Inflammatory macrophage (primary cell): ENCODE measurements at places on chromosomes 1 and 21.

DNA sequence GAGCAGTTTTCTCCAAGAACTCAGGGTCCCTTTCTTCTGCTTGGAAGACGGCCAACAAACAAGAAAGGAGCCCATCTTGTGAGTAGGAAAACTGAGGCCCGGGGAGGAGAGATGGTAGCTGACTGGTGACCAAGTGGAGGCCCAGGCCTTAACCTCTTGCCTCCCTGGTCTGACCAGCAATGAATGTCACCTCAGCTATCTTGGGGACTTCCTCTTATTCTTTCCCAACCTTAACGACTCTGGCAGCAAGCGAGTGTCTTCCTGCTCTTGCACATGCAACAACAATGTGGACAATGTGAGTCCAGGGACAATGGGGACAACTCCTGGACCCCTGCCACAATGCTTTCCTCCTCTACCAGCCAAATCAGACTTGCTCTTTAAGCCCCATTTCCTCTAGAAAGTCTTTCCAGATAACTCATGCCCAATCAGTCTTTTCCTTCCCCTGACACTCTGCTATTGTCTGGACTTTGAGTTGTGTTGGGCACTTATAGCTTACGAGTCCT, 12.6 kb downstream of the HSPG2 start:
- DNase-seq, result peak; percentile 67

GRCh38 chr1:118184739-118185083, 317 bp downstream of the SPAG17 start:
- DNase-seq, result no peak

- no peak for DNase-seq
These were observed 13.6 kb upstream of the LYPLAL1 start for GRCh38 chr1:219159946-219160645.

- no peak for DNase-seq
These were observed 71.6 kb downstream of the RD3 start for GRCh38 chr1:211420389-211420788.

DNA sequence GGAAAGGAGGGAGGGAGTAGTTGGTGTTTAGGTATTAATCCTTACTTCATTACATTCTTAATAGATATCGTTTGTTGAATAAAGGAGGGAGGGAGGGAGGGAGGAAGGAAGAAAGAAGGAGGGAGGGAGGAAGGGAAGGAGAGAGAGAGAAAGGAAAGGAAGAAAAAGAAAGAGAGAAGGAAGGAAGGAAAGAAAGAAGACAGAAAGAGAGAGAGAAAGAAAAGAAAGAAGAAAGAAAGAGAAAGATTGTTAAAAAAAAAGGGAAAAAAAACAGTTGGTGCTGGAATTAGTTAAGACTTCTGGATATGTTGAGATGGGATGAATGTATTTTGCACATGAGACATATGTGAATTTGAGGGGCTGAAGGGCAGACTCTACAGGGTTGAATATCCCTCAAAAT, 44.1 kb upstream of the ZSWIM5 start:
- no peak for DNase-seq

DNA sequence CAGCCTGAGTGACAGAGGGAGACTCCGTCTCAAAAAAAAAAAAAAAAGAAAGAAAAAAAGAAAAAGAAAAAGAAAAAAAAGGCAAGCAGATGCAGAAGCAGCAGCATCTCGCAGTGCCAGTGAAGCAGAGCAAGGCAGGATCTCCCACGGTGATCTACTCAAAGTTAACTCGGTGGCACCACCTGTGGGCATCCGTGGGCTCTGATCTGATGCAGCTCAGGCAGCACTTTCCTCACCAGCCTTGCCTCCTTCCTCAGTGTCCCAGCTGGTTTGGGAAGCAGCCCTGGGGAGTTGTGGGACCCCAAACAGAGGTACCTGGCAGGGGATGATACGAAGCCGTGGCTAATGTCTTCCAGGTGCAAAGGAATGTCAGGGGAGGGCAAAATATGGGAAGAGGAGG, 104.3 kb upstream of the KRTAP19-8 start:
- DNase-seq, result no peak

DNA sequence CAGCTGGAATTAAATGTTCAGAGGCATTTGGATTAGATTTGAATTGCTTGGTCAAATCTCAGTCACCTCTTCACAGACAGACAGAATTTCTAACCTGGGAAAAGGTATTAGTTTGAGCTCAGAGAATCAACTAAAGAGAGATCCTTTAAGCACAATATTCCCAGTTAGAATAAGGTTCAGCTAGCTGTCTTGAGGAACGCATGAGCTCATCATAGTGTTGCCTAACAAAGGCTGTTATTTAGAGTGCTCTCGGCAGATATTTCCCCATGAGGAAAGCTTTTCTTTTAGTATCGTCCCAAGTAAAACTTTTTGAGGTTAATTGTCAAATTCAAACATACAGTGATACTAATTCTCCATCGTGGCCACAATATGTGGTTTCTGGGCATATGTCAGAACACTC, 269.9 kb downstream of the HLX start:
- DNase-seq, result peak; percentile 69

DNA sequence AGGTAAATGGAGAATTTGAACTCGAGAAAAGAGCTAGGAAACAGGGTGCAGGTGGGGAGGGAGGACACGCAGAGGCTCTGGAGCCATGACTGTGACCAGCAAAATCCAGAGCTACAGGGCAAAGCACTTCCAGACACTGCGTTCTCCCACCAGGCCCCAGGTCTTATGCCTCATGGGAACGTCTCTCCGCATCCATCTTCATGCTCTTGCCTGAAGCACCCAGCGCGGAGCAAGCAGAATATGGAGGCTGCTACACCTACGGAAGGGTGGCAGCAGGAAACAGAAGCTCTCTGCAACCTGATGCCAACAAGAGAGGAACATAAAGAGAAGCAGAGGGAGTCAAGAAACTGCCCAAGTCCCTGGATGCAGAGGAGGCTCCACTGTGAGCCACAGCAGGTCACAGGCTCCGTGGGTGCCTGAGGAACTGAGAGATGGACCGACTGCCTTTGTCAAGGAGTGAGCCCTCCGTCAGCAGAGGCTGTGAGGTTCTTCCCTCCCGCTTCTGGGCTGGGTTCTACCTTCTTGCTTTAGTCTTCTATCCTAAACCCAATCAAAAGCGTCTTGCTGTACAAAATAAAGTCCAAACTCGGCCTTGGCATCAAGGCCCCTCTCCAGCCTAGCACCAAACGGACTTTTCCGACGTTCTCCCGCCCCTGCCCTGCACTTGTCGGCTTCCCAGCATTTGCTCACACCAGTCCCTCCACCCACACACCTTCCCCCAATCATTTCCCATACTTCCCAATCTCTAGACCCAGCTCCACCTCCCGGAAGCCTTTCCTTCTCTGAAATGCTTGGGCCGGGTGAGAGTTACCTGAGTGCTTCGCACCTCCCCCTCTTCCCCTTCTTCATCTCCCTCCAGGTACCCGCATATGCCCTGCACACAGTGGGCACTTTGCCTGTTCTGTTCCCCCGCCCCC, 930 bp downstream of the DHCR24 start:
- peak; percentile 48 for DNase-seq

DNA sequence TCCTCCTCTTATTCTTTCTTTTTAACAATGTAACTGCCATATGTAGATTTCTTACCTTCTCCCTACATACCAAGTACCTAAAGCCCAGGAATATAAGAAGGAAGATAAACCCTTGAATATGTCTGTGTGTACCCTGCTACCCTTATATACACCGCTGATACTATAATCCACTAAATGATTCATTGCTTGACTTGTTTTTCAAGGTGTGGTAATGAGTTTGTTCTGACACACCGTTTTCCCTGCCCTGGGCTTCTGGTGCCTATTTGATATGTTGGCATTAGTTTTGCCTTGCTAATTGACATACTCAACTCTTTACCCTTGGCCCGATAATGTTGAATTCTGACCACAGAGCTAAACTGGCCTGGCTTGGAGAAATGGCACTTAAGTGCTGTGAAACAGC, 64.3 kb downstream of the IL23R start:
- no peak for DNase-seq

DNA sequence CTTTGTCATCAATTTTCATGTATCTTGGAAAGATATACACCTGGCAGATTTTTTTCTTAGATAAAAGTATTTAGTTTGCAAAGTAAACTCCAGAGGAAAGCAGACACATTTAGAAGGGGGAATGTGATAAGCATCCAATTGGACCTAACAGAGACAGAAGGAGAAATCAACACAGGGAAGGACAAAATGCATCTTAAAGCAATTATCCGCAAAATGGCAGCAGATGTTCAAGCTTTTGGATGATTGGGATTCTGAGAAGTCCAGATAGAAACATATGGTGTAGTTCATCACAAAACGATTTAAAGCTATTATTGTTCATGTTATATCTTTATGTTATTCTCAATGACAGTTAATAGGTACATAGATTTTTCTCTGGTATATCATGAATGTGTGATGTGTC, 1153.1 kb upstream of the B3GALT2 start:
- no peak for DNase-seq

DNA sequence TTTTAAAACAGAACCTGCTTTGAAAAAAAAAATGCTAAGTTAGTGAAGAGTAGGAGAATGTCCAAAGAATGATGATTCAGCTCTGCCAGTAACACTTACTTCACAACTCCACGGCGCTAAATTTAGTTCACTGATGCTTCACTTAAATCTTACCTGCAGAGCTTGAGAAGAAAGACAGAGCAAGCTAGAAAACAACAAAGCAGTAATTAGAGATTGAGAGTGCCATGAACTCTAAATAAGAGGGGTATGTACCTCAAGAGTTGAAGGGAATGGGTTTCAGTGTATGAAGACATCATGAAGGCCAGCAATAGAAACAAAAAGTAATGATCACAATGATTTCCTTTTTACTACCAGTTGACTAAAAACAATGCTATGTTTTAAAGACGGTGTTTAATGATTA, 32.8 kb downstream of the EPRS1 start:
- no peak for DNase-seq

- peak; percentile 68 for DNase-seq
These were observed 1.1 kb upstream of the ST6GALNAC3 start for GRCh38 chr1:76073481-76073880.

DNA sequence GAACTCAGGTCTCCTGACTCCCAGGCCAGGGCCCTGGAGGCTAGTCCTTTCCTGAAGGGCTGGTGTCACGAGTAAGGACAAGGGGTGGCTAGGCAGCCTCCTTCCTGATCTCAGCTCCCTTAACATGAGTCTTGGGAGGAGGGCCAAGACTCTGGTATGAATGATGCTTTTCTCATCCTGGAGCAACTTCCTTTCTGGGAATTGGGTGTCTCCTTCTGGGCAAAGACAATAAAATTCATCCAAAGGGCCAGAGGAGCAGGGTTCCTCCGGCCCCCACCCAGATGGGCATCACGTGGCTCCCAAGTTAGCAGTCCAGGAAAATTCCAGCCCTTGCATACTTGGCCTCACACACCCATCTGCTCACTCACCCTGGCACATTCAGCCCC, at the start of gene FAM167B:
Gene FAM167B (plus strand): TSS at position 335 of the 386 bp plus-strand sequence. CDS start 200 bp downstream, outside the sequence.
- no peak for DNase-seq

GRCh38 chr21:41621513-41621912, 113.6 kb upstream of the TMPRSS2 start:
- no peak for DNase-seq

DNA sequence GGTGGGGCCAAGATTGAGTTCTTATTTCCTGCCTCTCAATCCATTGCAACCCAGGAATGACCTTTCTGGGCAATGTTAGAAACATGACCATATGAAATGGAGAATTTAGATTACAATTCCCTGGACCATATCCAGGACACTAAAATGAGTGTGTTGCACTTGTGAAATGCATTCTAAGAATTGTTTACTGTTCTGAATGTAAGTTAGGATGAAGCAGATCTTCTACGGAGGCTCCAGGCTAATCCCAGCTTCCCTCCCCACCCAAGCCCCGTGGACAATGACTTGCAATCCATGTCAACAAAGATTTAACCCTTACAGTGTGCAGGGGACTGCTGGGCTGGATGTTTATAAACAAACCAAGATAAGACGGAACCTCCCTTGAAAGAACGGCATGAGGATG, 31.7 kb upstream of the HAO2 start:
- no peak for DNase-seq

DNA sequence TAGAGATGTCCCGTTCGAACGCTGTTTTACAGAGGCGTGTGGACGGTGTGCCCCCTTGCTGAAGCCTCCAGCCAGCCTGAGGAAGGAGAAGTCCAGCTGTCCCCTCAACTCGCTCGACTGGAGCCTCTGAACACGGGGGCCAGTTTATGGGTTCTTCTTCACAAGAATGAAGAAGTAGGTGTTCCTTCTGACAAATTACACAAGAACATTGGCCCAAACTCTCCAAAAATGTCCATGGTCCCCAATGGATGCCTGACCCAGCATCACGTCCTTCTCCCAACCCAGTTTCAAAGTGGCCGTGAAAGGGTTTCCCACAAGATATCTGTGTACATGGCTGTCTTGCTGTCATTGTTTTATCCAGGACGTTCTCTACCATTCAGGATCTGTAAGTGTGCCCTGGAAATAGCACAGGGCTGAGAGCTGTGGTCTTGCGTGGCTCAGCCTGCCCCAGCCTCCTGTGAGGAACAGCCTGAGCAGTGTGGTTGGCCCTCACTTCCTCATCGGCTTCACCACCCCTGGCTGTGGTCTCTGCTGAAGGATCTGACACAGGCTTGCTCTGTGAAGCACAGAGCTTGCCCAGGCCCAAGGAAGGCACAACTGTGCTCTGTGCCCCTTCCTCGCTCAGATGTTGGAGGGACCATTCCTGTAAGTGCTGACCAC, 1.0 kb upstream of the S100B start:
- peak; percentile 81 for DNase-seq

DNA sequence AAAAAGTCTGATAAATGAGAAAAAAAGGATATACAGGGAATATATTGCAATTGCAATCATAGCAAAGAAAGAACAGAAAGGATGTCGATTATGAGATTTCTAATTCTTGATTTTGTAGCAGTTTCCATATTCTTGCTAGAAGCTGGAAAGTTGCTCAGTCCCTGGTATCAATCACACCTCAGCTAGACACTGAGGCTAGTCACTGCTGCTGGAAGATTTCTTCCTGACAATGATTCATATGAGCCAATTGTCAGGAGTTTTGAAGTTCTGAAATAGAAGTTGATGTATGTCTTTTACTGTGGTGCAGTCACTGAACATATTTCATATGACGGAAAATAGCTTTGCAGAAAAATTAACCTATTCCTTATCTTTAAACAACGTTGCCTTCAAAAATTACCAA, 208.4 kb upstream of the C1orf105 start:
- no peak for DNase-seq

DNA sequence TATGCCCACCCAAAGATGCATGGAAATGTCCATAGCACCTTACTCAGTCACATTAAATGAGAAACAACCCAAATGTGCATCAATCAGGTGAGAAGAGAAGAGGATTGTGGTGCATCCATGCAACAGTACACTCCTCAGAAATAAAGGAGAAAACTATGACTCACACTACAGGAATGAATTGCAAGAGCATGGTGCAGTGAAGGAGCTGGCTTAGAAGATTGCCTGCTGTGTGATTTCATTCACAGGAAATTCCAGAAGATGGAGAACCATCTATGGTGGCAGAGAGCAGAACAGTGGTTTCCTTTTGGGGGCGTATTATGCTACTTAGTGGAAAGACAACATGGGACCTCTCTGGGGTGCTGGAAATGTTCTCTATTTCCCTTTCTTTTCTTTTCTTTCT, 278.6 kb upstream of the AJAP1 start:
- DNase-seq, result no peak
